ENCODE measurements at places on chromosomes 4 and X.
A peak's percentile ranks its signal among the peaks of the same experiment; 100 is the strongest.

GRCh38 chr4:90904021-90904420, 776.8 kb downstream of the CCSER1 start:
- no peak for DNase-seq

GRCh38 chr4:184729946-184730345, 4.0 kb downstream of the CENPU start:
- DNase-seq = no peak

DNA sequence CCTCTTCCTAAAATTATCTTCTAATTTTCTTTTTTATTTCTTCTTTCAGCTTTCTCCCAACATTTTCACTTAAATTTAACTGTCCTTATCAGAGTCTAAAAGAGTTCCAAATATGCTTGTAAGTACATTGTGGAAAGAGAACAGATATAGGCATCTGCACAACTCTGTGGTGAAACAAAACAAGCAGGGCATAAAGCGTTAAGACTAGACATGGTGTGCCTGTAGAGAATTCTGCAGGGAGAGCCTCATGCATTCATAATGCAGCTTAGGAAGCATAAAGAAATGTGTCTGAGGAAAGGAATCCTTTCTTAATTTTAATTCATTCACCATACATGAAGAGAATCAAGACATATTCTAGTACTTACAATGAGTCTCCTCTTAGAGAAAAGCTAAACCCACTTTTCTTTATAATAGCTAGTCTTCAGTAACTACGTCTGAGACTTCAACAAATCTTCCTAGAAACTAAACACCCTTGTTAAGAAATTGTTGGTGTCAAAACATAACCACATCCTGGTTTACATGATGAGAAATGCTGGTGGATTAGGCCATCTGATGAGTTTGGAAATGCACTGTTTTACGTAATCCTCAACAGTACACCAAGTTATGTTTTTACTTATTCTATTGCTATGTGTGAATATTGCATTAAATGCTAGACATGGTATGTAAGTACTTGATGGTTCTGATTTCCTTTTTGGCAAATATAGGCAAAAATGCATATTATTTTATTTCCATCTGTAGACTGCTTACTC, 307.8 kb upstream of the GIMD1 start:
- peak; percentile 94 for DNase-seq

- no peak for DNase-seq
Observed at GRCh38 chr4:10736895-10737294, 52.3 kb upstream of the CLNK start.

- peak; percentile 19 for DNase-seq
Observed at GRCh38 chr4:55356991-55357461, 11.0 kb downstream of the SRD5A3 start.

GRCh38 chr4:1109898-1110506, 3.4 kb downstream of the RNF212 start:
- DNase-seq = no peak

DNA sequence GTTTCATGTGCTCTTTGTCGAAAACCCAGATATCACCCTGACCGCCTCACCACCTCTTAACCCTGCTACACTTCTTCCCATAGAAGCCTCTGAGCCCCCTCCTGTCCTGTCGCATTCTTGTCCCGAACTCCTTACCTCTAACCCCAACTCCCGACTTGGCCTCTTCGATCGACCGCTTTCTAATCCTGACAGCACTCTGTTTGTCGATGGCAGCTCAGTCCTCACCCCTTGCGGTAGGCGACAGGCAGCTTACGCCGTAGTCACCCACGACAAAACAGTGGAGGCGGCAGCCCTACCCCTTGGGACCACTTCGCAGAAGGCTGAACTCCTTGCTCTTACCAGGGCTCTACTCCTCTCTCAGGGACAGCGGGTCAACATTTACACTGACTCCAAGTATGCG, 961.7 kb downstream of the RPA4 start:
- no peak for DNase-seq

- DNase-seq = no peak
Observed at GRCh38 chr4:82050796-82051195, 323.0 kb downstream of the HNRNPD start.

- DNase-seq = no peak
Observed at GRCh38 chr4:181550381-181550780, 692.8 kb upstream of the TENM3 start.

GRCh38 chrX:73964579-73964978, 339.4 kb upstream of the ZCCHC13 start:
- DNase-seq = no peak

DNA sequence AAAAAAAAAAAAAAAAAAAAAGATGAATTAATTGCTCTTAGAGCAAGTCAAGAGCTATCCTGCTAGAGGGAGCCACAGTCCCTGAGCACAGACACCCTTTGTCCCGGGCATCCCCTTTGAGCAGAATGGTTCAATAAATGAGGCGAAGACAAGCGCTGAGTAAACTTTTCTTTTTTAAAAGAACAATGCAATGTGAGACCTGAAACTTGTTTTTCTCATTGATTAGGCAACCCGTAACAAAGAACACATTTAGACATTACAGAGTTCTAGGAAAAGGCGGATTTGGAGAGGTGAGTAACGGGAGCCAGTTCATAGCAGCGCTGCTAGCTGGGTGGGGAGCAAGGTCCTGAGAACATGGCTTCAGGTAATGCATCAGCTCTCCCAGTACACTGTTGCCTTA, 46.1 kb downstream of the GRK4 start:
- DNase-seq = peak; percentile 86

DNA sequence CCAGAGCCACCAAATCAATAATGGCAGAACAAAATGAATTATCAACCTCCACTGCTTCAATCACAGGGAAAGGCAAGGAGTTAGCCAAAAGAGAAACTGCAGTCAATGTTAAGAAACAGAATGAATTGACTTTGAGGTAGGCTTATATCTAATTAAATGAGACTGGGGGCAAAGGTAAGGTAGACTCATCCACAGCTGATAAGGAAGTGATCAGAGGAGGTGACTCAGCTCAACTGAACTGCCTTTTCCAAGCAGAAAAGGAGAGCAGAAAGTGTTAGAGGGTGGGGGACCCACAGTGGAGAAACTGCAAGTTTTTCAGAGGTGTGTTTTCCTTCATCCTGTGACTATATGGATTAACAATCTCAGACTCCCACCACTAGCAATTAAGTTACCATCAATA, 345.8 kb upstream of the PPARGC1A start:
- DNase-seq = no peak

DNA sequence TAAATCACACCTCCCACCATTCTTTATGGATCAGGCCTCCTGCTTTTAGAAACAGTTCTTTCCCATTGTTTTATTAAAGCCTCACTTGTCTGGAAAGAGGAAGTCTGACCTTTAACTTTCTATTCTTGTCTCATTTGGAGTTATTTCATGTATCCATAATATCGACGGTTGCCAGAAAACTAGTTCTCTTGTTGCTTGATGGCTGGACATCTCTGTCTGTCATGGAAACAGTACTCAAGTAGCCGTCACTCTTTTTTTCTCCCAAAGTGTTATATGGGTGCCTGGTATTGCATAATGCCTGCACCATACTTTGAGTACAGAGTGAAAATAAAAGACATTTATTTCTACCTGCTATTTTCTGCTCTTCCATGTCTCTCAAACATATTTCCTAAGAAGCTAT, 61.4 kb downstream of the PHEX start:
- DNase-seq = no peak

DNA sequence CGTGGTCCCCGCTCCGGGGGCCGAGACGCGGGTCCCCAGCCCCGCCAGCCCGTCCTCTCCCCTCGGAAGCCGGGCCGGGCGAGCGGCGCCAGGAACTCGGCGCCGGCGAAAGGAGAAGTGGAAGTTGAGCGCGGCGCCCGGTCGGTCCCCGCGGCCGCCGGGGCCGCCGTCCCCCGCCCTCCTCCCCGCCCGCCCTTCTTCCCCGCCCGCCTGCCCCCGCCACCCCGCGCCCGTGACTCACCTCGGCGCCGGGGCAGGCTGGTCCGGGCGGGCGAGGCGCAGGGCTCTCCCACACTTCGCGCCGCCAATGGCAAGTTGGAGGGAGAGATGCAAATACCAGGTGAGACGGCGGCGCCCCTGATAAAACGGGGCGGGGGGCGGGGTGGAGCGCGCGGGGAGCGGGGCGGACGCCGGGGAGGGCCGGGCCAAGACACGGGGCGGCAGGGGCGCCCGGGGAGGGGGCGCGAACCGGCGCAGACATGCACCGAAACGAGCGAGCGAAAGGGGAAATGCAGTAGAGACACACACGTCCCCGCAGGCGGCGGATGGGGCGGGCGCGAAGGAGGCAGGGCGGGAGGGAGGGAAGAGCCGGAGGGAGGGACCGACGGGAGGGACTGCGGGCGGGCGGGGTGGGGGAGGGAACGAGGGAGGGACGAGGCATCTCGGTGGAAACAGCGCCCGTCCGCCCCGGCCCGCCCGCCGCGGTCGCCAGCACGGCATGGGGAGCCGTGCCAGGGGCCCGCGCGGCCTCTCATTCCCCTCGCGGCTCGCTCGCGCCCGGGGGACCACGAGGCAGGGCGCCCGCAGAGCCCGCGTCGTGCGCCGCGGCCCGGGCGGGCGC, at the start of gene ELF4:
Gene ELF4 (minus strand): TSS at position 119 of the 841 bp plus-strand sequence. CDS start 29,167 bp downstream, outside the sequence.
- DNase-seq = peak; percentile 58

DNA sequence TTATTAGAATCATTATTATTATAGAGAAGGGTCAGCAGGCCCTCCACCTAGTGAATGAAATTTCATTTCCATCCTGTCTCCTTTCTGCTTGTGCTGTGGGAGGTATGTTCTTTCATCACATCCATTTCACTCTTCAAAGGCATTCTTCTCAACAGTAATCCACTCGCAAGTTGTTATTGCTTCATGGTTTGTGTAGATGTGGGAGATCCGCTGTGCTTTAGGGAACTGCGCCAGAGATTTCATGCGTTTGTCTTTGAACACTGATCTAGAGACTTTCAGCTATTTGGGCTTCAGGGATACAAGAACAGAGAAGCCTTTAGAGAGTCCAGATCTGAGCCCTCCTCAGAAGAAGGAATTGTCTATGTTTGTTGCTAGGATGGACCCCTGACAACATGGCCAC, 53.5 kb upstream of the PUDP start:
- DNase-seq = no peak

DNA sequence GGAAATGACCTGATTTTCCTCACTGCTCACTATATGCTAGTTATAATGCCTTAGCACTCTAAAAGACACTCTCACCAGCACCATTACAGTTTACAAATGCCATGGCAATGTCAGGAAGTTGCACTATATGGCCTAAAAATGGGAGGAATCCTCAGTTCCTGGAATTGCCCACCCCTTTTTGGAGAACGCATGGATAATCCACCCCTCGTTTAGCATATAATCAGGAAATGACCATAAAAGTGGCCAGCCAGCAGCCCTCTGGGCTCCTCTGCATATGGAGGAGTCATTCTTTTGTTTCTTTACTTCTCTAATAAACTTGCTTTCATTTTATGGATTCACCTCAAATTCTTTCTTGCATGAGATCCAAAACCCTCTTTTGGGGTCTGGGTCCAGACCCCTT, 93.0 kb downstream of the UPRT start:
- DNase-seq = no peak

- DNase-seq = peak; percentile 26
Observed at GRCh38 chrX:130118441-130119311, 8.4 kb upstream of the ELF4 start.

- no peak for DNase-seq
Observed at GRCh38 chr4:25466966-25467697, 90.1 kb downstream of the ANAPC4 start.

DNA sequence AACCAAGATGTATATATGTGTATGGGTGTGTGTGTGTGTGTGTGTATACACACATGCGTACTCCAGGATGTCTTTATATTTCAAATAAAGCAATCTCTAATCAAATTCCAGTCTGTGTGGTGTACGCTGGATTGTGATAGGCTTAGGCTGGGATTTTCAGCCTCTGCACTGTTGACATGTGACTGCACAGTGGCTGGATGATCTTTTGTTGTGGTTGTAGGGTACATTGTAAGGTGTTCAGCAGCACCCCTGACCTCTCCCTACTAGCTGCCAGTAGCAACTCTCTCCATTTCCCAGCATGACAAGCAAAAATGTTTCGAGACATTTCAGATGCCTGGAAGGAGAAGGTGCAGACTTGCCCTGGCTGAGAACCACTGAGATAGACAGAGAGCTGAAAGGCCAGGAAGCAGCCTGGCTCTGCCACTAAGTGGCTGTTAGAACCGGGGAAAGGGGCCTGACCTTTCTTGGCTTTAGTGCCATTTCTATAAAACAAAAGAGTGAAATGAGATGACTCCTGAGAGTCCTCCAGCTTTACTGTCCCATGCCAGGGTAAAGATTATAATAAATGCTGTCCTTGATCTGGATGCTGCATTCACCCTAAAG, 10.5 kb downstream of the PGM2 start:
- DNase-seq = no peak

DNA sequence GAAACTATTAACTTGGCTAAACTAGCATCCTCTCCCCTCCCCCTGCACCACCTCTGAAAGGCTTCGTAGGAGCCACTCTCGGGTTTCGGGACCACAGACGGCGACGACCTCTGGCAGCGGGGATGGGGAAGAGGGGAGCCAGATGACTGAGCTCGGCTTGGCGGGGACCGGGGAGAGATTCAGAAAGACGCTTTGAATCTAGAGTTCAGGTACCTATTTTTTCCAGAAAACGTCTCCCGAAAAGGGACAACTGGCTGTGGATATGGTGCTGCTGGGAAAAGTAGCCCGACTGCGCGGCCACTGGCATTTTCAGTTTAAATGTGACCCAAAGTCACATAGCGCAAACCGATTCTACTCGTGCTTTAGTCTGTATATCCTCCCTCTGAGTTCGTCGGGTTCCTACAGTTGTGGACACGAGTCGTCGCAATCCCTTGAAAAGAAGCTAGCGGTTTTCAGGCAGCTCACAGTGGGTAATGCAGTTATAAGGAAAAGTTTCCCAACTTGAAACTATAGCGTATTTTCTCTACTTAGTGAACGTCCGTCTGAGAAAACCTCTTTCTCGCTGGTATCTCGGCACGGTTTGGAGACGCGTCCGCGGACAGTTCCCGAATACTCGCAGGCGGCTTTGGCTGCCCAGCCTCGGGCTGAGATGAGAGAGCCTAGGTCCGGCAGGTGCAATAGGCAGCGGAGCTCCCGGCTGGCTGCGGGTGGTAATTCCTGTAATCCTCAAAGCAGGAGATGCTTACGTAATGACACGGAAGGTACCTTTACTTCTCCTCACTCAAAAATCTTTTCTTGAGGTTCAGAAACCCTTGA, 1.3 kb downstream of the PARM1 start:
- DNase-seq = peak; percentile 8

DNA sequence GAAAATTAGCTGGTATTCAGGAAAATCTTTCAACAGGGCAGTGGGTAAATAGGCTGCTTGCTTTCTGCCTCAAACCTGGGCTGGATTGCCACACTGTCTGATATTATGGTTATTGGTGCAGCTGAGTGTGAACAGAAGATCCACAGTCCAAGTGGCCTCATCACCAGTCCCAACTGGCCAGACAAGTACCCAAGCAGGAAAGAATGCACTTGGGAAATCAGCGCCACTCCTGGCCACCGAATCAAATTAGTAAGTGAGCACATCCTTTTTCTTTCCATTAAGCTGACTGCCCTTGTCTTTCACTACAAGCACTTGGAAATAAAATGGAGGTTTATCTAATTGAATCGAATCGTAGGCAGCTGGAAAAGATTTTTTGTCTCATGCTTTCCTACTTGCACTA, 204.7 kb downstream of the TLL1 start:
- no peak for DNase-seq

GRCh38 chrX:133634416-133634815, 219.1 kb upstream of the GPC4 start:
- DNase-seq = no peak

GRCh38 chr4:47705326-47705981, 132.4 kb downstream of the CORIN start:
- peak; percentile 37 for DNase-seq

All from fibroblast of gingiva (primary cell).